ENCODE measurements at places on chromosomes 2 and 18.
A peak's percentile ranks its signal among the peaks of the same experiment; 100 is the strongest.

DNA sequence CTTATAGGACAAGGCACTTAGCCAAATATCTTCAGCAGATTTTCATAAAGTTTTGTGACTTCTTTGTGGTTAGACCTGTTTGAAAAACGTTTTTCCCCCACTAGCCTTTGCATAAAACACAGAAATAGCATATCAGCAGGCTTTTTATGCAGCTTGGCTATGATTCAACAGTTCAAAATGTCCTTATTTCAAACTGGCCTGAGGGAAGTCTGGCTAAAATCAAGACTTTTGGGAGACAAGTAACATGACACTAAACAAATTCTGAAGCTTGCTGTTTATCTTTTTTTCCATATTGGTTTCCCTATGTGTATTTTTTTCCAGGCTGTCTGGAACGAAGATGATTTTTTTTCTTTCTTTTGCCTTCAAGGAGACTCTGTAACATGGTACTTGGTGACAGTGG lies 95.1 kb upstream of the L3MBTL4 start:
- DNase-seq, result peak; percentile 28

DNA sequence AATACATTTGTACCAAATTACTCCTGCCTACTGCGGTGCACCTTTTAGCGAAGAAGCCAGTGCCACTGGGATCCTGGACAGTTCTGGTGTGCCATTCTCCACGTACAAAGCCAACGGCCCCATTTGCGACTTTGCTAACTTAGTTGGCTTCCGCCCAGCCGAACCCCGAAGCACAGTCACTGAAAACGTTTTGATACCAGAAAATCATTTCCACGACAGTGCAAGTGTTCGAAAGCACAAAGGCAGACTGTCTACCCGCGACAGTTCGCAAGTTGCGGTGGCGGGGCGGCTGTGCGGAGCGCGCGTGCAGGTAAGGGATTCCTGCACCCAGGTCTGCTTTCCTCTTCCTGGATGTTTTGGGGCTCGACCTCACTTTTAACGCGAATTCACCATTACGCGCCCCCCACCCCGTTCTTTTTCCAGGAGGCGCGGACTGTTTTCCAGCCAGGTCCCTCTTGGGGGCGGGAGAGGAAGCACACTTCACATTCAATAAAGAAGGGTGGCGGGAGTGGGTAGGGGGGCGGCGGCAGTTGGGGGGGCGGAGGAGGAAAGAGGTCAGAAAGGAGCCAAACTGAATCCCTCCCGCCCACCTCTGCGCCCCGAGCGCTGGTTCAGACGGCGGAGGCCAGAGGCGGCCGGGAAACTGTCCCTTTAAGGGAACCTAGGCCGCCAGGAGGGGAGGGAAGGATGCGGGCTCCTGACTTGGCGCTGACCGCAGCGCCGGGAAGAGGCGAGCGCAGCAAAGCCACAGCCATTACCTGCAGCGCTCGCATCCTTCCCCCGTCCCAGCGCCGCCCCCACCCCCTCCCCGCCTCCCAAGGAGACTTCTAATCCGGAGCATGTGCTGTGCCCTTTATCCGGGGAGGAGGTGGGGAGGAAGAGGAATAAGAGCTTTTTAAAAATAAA lies 107.4 kb upstream of the KCTD1 start:
- no peak for DNase-seq

DNA sequence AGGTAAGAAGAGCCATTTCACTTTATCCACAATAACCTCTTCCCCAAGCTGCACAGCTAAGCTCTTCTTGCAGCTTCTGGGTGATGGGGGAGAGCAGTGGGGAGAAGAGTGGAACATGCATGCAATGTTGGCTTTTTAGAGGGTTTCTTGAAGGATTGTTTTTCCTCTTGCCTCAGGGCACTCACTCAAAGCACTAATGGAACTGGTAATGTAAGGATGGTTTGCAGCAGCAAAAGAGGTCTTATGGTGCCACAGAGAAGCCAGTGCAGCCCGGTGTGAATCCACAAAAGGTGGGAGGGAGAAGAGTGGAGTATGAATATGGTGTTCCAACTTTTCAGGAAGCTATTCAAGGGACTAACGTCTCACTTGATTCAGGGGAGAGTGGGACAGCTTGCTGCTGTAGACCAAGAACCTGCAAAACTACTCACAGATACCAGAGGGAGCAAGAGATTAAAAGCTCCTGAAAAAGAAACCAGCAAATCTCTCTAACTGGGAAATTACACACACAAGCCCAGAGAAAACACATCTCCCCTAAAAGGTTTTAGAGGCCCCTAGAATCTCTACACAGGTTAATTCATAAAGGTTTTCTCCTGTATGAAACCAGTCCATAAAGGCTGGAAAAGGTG lies 116.4 kb downstream of the CHN1 start:
- DNase-seq, result no peak

DNA sequence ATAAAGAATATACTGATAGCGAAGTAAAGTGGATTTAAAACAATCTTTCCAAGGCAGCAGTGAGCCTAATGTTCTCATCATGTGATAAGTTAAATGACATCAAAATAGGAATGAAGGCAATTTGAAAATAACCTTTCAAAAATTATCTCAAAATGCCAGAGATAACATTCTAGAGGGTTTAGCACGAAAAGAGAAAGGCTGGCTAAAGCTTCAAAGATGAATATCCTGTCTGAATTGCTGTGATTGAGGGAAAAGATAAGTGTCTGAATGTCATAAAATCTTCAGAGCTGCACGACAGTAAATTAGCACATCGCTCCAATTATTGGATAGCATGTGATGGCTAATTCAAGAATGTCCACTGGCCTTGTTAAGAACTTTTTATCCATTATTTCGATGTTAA lies 159.3 kb downstream of the PID1 start:
- no peak for DNase-seq

DNA sequence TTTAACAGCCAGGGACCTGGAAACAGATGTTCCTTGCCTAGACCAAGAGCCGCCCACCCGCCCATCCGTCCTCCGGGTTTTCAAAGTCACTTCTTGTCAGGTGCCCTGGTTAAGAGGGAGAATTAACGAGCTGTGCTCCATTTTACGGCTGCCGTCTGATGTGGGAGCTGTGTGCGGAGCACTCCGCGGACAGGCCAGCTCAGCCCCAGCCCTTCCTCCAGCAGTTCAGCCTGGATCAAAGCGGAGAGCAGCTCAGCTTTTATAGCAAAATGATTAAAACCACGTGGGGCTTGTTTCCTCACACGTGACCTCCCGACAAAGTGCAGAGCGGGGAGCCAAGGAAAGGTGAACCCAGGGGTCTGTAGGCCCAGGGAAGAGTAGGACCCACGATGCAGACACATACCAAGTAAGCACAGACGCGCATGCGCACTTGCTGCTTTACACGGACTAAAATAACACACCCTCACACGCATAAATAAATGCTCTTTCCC lies 46.1 kb upstream of the PKDCC start:
- DNase-seq, result no peak

DNA sequence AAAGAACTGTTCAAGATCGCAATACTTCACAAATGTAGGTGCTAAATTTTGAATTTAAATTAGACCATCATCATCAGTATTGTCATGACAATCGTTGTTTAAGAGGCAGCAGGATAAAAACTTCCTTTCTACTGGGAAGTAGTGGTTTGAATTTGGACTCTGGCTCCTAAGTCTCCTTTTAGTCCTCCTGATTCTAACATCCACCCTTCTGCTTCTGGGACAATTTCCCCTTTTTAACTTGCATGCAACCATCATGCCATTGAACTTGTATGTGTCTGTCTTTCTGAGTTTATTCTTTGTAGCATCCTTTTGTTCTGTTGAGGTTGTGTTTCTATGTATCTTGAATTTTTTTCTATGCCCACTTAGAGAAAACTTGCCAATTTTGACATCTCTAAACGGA lies 249.7 kb downstream of the PTGR3 start:
- DNase-seq, result no peak

DNA sequence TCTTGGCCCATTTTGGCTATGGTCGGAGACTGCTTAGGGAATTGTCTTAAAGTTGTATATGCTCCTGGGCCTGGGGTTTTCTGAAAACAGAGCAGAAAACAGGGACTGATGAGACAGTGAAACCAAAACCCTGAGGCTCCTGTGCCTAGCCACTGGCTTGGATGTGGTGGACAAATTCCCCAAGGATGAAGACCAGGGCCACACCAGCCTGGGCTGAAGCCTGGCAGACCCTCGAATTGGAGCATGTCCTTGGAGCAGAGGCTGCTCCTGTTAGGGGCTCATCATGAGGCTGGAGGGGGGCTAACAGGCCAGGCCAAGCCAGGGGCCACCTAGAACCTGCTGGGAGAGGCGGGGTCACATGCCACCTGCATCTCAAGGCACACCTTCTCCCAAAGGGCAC lies 68.1 kb downstream of the STPG4 start:
- DNase-seq, result no peak

DNA sequence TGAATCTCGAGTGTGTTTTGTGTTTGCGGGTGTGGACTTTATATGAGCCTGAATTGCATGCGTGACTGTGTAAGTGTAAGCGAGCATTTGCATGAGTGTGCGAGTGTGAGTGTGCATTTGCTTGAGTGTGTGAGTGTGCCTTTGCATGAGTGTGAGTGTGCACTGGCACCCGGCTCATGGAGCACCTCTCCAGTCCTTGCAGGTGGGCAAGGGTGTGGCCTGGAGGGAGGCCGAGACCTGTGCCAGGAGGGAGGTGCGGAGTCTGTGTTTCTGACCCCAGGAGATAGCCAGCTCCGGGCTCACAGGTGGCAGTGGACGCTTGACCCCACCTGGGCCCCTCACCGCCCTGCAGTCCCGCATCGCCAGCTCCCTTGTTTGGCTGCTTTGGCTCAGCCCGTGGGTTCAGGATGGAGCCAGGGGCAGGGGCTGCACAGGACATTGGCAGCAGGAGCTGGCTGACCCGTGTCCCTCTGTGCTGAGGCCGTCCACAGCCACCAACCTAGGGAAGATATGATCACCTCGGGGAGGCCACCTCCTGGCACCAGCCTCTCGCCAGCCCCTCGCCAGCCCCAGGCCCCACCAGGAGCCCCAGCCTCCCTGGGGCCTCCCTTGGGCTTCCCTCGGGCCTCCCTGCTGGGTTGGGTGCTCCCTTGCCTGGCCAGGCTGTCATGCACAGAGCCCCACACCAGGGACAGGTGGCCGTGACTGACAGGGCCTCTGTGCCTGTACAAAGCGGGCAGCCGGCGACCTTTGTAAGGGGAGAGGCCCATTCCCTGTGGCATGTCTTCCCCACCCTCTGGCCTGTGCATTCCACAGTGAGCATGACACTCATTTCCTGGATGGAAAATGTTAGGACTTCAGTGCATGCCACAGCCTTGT lies 81.6 kb downstream of the PTGR3 start:
- DNase-seq, result no peak

GRCh38 chr2:79801082-79801481 lies 288.2 kb downstream of the CTNNA2 start:
- no peak for DNase-seq

DNA sequence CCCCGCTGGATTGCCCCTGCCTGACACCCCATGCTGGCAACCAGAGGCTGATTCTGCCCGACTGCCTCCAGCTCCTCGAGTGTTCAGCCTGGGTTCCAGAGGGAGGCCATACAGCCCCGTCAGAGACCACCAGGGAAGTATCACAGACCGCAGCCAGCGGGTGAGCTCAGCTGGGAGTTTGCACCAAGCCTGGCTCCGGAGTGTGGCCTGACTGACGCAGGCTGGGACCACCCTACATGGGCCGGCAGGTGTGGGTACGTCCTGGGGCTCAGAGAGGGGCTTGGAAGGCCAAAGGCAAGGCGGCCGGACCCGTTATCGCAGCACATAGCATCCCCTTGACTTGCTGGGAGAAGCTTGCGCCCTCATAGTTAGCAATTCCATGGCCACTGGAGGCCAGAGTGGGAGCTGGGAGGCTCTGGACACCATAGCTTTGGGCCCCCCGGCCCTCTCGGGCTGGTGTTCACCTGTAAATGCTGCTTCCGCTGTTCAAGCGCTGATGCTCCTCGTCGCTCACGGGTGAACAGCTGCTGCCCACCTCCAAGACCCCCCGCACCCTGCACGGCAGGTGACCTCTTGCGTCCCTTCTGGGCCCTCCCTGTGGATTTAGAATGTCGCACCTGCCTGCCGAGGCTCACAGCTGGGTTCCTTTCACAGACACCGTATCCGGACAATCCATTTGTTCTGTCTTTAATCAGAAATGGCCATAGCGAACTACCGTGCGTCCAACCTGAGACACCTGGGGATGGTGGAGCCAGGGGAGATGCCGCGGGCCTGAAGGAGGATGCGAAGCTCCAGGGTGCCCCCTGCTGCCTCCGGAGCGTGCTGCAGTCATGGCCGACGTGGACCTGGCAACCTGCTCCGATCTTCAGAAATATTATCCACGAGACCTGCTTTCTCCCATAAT lies 31.2 kb upstream of the SLC66A3 start:
- DNase-seq, result peak; percentile 60

Measured in COLO829 (cell line).